ENCODE measurements at places on chromosomes 7 and 10. TPM values are rescaled to one million over a fixed set of nuclear protein-coding genes. Genes with fewer than 3 reads are reported as not detected.

Gene CARD11
- polyA plus RNA-seq, result 0.04 TPM

Gene CROT
- 0.69 TPM for polyA plus RNA-seq

Gene ODAD2
- not detected for polyA plus RNA-seq

Gene GRID2IP
- not detected for polyA plus RNA-seq

Gene DOCK4
- 2.0 TPM for polyA plus RNA-seq

Gene TMEM60
- polyA plus RNA-seq, result 25.6 TPM

DNA sequence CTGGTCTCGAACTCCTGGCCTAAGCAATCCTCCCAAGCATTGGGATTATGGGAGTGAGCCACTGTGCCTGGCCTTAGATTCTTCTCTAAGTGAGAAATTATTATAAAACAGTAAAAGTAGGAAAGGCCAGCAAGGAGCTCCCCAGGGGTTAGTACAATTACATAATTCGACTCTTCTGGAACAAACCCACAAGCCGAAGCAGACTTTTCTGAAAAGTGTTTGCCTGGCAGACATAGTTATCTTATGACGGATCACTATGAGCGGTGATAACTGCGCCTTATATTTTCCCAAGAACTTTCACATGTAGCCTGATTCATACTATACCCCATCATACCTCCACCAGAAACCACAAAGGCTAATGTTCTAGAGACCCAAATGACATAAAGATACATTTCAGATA, 30.2 kb upstream of the SH3PXD2A start:
- DNase-seq, result no peak

DNA sequence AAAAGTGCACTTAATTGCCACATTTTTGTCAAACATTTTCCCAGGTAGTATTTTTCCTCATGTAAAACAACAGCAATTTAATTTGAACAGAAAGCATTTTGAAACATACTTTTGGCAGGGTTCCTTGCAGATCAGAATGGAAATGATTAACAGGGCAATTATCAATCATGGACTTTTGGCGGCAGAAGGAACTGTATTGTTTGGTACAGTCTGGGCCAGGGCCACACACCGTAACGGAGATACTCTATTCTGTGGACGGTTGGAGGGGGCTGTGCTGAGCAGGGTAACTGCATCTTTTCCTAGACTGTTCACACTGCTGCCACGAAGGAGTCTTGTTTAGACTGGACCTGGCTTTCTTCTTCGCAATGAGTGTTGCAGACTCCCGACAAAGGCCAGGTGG, 62.3 kb downstream of the EGFR start:
- DNase-seq, result no peak

- DNase-seq, result no peak
Observed at GRCh38 chr7:128903621-128904361, 6.7 kb downstream of the KCP start.

Data from CD14-positive monocyte (primary cell).